ENCODE measurements at places on chromosomes 2 and 18.
A peak's percentile ranks its signal among the peaks of the same experiment; 100 is the strongest.

DNA sequence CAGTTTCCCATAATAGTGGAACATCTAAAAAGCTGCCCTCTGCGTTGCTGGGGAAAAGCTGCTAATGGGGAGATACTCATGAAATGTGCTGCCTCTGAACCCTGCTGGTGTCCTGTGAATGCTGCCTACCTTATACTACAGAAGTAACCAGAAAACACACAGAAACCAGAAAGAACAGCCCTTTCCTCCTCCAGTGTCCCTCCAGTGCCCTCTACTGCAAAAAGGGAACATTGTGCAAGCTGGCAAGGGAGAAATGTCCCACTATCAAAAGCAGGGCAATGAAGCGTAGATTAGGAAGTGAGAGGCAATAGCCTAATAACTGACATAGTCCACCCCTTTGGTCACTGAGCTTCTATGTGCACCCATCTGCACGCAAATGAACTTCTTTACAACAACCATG lies 162.7 kb upstream of the ETAA1 start:
- DNase-seq, result peak; percentile 15

DNA sequence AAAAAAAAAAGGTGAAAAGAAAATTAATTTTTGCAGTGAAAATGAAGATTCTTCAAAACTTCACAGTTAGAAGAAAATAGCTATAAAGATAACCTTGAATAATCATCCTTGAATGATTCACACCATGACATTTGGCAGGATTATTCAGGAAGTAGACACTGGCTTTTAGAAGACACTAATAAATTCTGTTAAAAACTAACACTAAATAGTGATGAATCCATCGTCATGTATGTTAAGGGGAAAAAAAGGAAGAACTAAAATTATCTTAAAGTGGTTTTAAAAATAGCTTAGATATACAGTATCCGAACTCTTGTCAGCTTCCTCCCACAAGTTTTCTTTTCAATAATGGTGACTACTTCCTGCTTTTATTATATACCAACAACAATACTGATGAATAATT lies 10.2 kb downstream of the USP37 start:
- no peak for DNase-seq

DNA sequence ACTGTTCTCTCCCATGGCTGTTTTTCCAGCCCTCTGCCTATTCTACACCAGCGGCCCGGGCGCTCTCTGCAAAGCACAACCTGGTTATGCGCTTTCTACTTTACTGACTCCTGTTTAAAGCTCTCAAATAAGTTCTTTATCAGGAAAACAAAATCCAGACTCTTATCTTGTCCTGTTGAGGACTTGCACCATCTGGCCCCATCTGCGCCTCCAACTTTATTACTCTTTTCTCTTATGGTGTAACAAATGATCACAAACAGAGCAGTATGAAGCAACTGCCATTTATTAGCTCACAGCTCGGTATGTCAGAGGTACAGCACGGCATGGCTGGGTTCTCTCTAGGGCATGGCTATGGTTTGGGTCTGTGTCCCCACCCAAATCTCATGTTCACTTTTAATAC lies 236.5 kb upstream of the NT5C1B start:
- no peak for DNase-seq

- no peak for DNase-seq
Observed at GRCh38 chr2:5330961-5331360, 361.2 kb upstream of the SOX11 start.

DNA sequence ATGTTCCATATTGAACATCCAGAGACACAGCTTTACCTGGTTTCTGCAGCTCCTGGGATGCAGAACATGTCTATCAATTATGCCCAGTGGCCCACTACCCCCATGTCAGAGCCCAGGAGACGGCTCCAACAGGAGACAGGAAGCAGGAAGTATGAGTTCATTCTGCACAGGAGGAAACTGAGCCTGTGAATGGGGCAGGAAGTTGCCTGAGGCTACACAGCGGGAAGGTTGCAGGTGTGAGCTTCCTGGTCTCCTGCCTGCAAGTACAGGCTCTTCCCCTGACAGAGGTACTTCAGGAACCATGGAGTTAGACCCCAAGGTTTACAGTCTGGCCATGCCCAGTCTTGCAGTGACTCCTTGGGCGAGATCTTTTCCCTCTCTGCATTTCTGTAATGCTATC lies 2.8 kb upstream of the BOK start:
- DNase-seq, result no peak

GRCh38 chr18:13362607-13363006 lies 144.0 kb downstream of the LDLRAD4 start:
- no peak for DNase-seq

- DNase-seq, result no peak
Observed at GRCh38 chr18:54532222-54532621, 58.8 kb upstream of the DYNAP start.

DNA sequence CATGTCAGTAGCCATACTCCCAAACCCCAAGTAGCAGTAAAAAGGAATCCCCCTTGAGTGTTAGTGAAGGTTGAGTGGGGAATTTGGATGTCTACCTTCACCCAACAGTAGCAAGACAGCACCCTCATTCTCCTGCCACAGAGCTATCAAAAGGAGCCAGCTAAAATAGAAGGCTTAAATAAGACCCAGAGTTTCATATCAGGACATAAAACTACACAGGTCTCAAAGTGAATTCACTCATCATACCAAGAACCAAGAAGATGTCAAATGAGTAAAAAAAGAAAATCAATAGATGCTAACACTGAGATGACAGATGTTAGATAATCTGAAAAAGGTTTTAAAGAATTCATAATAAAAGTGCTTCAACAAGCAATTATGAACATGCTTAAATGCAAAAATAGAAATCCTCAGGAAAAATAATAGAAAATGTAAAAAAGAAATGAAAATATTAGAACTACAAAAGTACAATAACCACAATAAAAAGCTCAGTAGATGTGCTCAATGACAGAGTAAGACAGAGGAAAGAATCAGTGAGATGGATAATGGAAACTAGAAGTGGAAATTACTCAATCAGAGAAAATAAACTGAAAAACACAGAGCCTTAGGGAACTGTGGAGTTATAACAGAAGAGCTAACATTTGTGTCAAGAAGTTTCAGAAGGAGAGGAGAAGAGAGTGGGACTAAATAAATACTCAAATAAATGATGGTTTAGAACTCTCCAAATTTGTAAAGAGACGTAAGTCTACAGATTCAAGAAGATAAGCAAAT lies 90.5 kb downstream of the EDAR start:
- no peak for DNase-seq

GRCh38 chr18:52950155-52950554 lies 610.2 kb downstream of the DCC start:
- DNase-seq, result no peak

DNA sequence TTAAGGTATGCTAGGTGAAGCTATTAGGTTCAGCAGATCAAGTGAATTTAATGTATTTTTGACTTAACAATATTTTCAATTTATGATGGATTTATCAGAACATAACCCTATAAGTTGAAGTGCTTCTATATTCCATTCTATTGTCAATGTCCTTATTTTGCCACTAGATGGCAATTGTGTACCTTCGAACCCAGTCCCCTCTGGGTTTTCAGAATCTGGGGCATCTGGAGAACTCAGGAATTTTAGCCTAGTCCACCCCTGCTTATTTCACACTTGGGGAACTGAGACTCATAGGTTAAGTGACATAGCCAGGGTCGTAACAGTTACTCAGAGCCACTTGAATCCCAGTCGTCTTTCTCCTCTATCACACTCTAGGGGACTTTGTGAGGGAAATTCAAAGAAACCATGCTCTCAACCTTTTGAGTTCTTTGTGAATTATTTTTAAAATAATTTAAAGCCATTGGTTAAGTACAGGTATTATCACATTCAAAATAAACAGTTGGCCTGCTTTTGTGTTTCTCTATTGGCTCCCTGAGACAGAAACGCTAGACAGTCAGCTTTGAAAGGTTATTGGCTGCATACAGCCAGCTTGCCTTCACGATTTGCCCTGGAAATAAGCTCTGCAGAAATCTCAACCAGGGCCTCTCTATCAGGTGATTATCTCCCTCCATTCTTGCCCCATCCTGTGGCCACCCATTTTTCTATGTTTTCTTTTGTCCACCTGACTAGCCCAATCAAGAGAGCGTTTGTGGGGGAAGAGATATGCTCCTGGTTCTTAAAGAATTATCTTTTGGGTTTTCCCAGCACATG lies 145.0 kb downstream of the TTC27 start:
- DNase-seq, result peak; percentile 56

- no peak for DNase-seq
Observed at GRCh38 chr2:55910077-55910476, 13.5 kb downstream of the EFEMP1 start.

DNA sequence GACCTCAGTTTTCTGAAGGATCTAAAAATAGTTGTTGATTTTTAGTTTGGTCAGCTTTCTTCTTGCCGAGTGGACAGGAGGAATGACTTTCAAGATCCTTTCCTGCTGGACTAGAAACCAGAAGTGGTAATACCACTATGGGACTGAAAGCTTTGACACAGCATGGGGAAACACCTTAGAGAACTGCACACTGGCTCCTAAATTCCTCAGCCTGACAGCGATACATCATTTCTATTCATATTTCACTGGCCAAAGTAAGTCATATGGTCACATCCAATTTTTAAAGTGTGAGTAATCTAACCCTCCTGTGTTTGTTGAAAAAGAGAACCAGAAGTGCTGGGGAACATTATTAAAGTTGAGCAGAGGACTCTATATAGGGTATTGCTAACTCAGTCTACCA lies 244.7 kb upstream of the MMADHC start:
- no peak for DNase-seq

- peak; percentile 6 for DNase-seq
Observed at GRCh38 chr2:53234548-53234903, 533.1 kb upstream of the CHAC2 start.

DNA sequence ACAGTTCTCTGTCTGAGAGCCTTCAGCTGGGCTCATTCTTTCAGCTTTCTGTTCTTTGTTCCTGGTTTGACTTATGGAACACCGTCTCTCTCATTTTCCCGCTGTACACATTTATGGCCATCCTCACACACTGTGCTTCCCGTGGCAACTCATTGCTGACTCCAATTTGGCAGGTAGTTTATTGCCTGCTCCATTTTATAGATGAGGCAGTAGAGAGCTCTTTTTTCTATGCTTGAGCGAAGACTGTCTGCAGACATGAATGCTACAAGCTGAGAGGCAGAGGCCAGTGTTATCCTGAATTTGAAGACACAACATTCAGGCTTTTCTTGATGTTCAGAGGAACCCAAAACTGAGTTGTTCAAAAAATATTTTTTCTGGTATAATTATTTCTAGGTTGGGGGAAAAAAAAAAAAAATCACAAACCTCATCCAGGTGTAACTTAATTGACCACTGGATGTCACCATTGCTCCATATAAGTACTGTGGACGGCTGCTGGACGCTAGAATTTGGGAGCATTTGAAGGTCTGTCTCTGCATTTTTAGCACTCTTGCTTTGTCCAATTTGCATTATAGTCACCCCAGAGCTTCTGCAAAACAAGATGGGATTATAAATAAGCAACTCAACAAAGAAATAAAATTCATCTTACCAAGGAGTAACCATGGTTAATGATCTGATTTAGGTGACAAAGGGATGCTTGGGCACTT lies 83.5 kb downstream of the HRH4 start:
- DNase-seq, result peak; percentile 65

DNA sequence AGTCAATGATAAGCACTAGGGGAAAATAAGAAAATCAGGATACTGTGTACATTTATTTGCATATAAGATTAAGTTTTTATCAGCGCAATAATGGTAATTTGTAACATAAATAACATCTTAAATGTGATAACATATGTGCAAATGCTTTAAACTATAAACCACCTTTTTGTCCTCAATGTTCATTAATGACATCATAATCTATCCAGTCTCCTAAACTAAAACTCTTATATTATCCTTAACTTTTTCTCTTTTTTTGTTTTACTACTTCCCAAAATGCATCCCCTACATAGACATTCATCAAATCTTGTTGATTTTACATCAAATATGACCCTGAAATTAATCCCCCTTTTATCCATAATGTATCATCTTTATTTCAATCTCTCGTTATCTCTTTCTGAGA lies 3.4 kb upstream of the RAD51AP2 start:
- DNase-seq, result no peak

- no peak for DNase-seq
Observed at GRCh38 chr2:54275541-54275940, 19.5 kb upstream of the TSPYL6 start.

DNA sequence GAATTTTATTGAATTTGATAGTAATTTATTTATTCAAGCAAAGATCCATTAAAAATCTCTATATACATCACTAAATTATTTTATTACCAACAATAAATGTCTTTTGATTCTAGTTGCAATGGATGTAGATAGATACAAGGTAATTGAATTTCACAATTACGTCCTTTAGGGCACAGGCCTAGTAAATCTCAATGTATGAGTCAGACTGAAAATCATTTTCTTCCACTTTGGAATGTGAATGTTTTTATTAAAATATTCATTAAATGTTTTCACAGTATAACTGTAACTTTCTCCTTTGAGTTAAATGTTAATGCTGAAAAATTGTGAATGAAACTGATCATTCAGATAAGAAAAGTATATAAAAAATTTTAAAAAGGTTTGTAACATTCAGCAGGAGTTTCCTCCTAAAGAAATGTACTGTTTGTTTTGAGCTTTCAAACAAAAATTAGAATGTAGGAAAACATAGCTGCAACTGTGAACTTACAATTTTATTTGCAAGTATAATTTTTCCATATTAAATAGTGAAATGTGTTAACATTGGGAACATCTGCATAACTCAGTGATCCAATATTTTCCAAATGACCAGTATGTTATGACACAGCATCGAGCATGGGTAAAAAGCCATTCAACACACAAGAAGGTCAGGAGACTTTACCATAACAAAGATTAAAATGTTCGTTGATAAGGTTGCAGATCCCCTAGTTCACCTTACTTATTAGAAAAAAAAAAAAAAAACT lies 663.7 kb downstream of the METTL4 start:
- DNase-seq, result no peak

GRCh38 chr2:208122248-208122647 lies 2.1 kb downstream of the CRYGD start:
- DNase-seq, result no peak

GRCh38 chr2:60364491-60364890 lies 189.0 kb downstream of the BCL11A start:
- DNase-seq, result no peak

Data from neuronal stem cell (in vitro differentiated cells).